Activated naive CD8-positive, alpha-beta T cell treated with anti-CD3 and anti-CD28 coated beads, Interleukin-2, amount 10 ng/mL, durations not matched to agents 7 days and 5 days (primary cell): ENCODE measurements at places on chromosomes 2 and 18.

DNA sequence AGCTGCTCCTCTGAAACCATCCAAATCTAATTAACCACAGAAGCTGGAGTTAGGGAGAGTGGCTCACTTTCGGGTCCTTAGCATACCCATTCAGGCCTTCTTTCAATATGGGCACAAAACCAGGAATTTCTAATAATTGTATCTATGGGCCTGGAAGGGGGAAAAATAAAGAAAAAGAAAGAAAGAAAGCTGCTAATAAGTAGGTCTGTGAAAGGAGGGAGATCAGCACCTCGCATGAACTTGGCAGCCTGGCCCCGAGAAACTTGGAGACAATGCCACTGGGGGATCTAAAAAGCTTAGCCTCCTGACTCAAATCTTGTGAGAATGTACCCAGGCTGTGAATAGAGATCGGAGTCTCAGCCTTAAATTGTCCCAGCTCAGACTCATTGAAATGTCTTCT, 252.1 kb upstream of the SLC14A2 start:
- no peak for DNase-seq

- DNase-seq: no peak
These were observed 153.5 kb upstream of the PGAP1 start for GRCh38 chr2:197079832-197080555.

GRCh38 chr2:154697418-154698252, 860 bp upstream of the KCNJ3 start:
- DNase-seq: peak; percentile 27

- no peak for DNase-seq
These were observed 109.6 kb upstream of the FSIP2 start for GRCh38 chr2:185628985-185629384.

DNA sequence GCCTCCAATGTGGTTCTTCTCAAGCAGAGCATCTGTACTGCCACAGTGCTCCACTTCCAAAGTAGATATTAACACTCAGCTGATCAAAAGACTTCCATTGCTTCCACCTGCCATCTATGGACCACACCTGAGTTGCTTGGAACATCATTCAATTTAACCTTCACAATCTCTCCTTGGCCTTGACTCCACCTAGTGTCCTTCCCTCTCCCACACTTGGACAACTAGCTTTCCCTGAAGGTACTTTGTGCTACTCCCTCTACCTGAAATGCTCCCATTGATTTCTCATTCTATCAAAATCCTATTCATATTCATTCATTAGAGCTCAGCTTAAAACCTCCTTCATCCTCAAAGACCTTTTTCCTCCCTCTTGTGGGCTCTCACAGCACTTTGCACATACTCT, 48.7 kb downstream of the SOWAHC start:
- no peak for DNase-seq

- no peak for DNase-seq
These were observed 163.4 kb upstream of the NOSTRIN start for GRCh38 chr2:168639018-168639417.

DNA sequence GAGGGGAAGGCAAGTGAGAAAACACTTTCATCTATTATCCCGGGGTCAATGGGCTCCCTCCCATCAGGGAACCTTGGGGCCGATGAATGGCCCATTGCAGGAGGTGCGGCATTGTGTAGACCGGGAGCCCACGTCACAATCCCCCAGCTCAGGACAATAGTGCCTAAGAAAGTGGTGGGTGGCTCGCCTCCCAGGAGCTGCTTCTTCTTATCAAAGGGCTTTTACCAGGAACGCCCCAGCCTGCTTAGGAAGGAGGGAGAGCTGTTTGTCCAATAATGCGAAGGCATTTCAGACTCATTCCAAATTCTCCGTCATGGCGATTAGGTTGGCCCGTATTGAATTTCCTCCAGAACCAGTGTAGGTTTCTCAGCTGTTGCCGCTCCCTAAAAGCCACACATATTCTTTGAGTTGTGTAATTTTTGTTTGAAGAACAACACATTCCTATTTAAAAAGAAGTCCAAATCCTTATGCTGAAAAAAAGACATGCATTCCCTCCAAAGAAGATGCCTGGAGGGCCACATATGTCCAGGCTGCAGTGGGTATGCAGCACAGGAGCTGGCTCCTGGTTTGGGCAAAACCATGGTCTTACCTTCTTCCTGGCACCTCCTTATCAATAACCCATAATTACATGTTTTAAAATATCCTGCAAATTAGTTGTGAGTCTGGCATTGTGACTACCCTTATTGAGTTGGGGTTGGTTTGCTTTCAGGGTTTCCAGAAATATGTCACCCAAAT, 264.7 kb downstream of the MYCN start:
- DNase-seq: no peak
